ENCODE measurements at places on chromosomes 12 and 14. TPM values are rescaled to one million over a fixed set of nuclear protein-coding genes. Genes with fewer than 3 reads are reported as not detected.

Gene ERBB3
- total RNA-seq = 1.5 TPM

Gene FAM186B
- 2.7 TPM for total RNA-seq

Gene MIP
- not detected for total RNA-seq

Gene HDAC7
- 78.8 TPM for total RNA-seq

Gene TBC1D30
- 0.98 TPM for total RNA-seq

Gene HOXC10
- total RNA-seq = not detected

Gene ENDOU
- total RNA-seq = not detected

Gene TAS2R42
- not detected for total RNA-seq

Gene CYP46A1
- total RNA-seq = 0.36 TPM

Gene NINJ2
- not detected for total RNA-seq

Gene ATL1
- 10.7 TPM for total RNA-seq

Gene SIX6
- total RNA-seq = not detected

Gene KRT3
- total RNA-seq = not detected

Gene LRRC43
- total RNA-seq = 0.74 TPM

All from fibroblast of the aortic adventitia (primary cell).